NCI-H524 treated with DMSO at 0.1 percent for 48 hours (cell line): ENCODE measurements at places on chromosomes 6 and 20.

GRCh38 chr20:39936401-39936800 lies 752.6 kb downstream of the MAFB start:
- no peak for DNase-seq

- DNase-seq, result no peak
Measured at GRCh38 chr6:47483516-47483852, 5.9 kb downstream of the CD2AP start.

DNA sequence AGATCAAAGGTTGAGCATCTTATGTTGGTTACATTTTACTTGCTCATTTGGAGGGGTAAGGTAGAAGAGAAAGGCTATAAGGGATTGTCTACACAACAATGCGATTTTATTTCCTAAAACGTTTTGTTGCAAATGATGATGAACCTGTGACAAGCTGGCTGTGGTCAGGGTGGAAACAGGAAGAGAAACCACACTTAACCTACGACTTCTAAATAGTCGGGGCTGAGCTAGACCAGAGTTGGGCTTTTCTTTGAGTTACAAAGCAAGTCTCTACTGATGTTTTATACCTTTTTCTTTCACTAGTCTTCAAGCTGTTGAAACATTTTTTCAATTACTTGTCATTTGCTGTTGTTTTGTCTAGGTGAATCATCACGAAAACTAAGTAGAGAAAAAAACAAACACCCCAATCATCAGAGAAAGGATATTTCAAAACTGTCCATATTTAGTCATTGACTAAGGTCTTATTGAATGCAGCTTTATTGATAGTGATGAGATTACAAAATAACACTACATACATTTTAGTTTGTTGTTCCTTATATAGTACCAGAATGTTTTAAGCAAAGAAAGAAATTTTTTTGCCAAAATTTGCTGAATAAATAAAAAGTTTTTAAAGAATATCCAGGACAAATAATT lies 18.0 kb downstream of the KLHL31 start:
- no peak for DNase-seq

DNA sequence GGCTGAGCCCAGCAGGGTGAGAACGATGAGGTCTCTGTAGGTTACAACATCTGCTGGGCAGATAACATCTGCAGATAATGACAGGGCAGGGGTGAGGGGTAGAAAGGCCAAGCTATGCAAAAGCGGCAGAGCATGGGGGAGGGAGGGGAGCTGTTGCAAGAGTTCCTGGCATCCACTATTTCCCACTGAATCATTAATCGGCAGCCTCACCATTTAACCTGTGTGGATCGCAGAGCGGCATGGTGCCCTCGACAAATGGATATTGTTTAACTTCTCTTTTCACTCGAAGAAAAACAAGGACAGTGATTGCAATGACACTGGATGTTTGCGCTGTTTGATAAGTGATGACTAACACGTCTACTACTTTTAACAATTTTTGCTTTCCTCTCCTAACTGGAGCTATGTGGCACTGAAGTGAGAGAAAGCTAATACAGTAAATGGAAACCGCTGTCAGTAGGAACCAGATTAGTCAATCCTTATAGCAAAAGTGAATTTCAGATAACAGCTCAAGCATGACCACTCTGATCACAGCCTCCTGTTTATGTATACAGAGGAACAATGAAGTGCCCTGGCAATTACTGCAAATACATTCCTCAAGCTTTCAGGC lies 381.5 kb downstream of the TFAP2A start:
- no peak for DNase-seq

GRCh38 chr6:104710543-104711335 lies 149.0 kb downstream of the HACE1 start:
- no peak for DNase-seq

GRCh38 chr6:36848658-36849441 lies 9.6 kb upstream of the CPNE5 start:
- DNase-seq, result no peak

DNA sequence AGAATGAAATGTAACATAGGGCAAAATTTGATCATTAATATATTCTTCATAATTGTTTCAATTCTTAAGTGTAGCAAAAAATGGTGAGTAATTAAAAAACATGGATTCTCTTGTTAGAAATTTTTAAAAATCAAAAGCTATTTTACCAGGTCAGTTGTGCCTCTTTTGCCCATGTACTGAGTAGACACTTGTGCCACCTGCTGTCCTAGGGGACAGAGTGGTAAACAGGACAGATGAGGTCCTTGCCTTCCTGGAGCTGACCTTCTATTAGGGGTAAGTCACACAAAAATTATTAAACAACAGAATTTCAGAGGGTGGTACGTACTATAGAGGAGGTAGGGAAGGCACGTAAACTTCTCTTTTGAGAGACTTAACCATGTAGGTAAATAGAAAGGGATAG lies 6.5 kb downstream of the RNF24 start:
- no peak for DNase-seq

DNA sequence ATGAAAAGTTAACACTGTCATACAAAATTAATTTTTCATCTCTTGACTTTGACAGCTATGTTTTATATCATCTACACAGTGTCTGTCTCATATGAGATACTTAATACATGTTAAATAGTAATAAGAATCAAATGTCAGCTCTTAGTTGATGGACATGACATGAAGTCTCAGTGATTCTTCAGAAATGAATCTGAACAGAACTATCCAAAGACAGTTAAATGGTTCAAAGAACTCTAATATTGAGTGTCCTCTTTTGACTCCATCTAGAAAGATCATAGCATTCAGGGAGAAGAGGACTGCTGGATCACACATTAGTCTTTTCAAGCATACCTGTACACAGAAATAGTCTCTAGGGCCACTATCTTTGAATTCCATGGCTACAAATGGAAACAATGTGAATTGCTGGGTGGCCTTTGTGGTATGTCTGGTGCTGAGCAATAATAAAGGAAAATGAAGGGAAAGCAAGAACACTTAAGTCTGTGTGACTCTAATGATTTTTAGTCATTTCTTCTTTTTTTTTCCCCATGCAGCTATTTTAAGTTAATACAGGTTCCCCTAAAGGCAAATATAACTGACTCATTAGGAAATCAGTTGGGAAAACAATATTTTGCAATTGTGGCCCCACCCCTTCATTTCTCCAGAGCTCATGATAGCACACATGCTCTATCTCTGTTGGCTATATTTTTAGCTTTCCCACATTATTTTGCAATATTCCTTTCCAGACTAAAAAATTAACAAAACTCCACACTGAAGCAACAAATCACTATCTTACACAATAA lies 367.5 kb downstream of the GRIK2 start:
- DNase-seq, result no peak

DNA sequence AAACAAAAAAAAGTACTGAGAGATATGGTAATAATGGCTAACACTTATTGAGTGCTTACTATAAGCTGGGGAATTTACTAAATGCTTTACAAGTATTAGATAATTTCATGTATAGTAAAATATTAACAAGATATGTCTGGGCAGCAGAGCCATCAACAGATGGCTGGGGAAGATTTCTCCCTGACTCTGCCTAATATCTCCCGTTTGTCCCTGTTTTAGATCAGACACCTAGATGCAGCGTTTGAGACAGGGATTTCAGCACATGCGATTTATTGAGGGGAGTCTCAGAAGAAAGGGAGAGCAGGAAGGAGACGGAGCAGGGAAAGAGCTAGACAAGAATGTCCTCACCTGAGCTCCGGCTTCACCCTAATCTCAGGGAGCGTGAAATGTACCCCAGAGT lies 36.9 kb upstream of the ADGRF1 start:
- DNase-seq, result no peak

DNA sequence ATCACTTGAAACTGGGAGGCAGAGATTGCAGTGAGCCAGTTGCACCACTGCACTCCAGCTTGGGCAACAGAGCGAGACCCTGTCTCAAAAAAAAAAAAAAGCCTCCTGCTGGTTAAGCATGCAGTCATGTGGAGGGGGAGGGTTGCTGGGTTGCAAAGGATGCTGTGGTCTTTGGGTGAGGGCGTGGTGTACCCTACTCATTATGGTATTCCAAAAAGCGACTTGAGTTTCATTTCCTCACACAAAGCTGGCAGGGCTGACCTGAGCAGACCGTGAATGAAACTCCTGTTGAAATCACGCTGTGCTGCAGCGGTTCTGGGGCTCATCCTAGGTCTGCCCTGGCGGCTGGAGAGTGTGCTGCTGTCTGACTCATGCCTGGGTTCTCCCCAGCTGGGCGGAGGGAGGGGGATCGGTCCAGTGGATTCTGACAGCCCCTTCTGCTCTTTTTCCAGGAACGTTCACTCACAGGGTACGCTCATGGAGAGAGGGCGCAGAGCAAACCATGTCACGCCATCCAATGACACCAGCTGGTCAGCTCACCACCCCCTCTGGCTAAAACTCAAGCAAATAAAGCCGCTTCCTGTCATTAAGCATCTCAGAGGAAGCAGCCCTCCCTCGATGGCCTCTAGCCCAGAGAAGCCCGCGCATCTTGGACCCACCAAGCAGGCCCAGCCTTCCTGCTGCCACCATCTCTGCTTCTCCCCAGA lies 166.2 kb downstream of the SCML4 start:
- no peak for DNase-seq

DNA sequence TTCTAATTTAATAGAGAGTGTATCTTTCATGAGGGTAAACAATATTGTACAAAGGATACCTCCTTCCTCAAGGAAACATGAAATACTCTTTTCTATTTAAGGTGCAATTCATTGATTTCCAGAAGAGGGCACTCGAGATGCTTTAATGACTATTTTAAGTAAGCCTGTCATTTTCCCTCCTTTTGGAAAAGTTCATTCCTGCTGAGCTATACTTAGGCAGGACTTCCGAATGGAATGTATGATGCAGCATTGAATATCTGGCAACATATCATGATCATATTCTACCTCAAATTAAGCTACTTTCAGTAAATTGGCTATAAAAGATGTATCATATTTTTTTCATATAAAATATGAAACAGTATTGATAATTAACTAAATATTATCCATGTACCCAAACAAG lies 5.0 kb downstream of the DST start:
- DNase-seq, result peak; percentile 13

GRCh38 chr6:157800420-157801237 lies 22.4 kb upstream of the SNX9 start:
- no peak for DNase-seq

DNA sequence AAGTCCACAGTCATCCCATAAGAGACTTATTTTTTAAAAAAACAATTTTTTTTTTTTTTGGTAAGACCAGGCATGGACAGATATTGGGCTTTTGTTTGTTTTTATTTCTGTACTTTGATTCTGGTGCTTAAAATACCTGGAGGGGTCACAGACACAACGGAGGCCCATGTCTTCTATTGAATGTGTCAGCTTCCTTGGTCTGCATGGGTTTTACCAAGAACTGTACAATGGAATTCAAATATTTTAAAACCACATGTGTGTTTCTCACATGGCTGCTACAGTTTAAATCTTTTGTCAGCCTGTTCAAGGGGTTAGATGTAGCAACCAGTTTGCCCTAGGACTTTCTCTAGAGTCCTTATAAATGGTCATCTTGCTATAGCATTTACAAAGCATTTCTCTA lies 139.8 kb downstream of the SOX4 start:
- no peak for DNase-seq

- no peak for DNase-seq
Measured at GRCh38 chr6:150352321-150353296, 16.2 kb upstream of the IYD start.

DNA sequence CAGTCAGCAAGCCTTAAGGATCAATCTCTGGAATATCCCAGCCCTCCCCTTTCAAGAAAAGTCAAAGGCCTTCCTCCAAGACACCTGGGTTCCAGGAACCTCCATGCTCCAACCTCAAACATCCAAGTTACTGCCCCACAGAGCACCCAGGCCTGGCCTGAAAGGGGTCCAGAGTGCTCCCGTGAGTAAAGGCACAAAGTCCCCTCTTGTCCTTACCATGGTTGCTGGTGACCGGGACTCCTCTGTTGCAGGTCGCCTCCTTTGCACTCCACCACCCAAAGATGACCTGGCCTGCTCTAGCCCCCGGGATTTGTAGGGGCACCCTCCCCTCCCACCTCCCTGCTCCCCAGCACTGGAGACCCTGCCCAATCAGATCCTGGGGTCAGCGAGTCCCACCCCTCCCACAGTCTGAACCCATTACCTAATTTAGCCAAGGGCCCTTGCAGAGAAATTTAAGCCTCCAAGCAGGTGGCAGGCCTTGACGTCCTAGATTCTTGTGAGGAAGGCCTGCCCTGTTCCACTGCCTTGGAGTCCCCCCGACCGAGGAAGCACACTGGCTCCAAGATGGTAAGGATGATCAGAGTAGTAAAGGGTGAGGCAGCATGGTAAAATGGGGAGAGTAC lies at the start of gene TNNC2:
TSS of gene TNNC2 (minus strand) at position 283 of the 623 bp plus-strand sequence. CDS start at position 219, 64 bp downstream.
- peak; percentile 39 for DNase-seq

- DNase-seq, result no peak
Measured at GRCh38 chr6:117389227-117390057, 36.3 kb downstream of the ROS1 start.

- DNase-seq, result no peak
Measured at GRCh38 chr6:5305968-5306626, 44.8 kb downstream of the FARS2 start.

DNA sequence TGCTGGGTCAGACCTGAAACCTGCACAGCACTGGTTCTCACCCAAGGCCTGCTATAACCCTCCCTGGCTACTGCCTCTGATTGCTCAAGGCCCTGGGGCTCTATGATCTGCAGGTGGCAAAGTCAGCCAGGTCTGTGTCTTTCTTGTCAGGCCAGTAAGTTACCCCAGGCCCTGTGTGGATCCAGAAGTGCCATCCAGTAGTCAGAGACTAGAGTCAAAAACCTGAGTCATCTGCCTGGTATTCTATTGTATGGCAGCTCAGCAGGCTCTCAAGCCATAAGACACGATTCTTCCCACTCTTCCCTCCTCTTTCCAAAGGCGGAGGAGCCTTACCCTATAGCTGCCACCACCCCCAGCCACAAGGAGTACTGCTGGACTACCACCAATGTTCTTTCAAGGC lies 593.0 kb downstream of the FRK start:
- DNase-seq, result no peak

GRCh38 chr20:10784554-10785183 lies 110.9 kb upstream of the JAG1 start:
- no peak for DNase-seq

GRCh38 chr6:149140137-149140909 lies 177.2 kb upstream of the TAB2 start:
- no peak for DNase-seq

DNA sequence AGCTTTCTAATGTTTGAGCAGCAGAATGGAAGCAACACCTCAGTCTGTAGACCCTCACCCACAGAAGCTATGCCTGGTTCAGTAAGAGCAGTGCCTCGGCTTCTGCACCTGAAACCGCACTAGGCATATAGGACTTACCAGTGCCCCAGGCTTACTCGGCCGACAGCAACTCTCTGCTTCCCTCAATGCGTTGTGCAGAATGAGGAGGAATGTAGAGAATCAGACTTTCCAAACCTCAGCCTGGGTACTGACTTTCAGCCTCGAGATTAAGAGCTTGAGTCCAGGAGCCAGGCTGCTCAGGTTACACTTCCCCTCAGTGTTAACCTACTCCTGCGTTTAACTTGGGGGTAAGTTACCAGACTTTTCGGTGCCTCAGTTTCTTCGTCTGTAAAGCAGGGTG lies 8.6 kb downstream of the EYA2 start:
- no peak for DNase-seq

- no peak for DNase-seq
Measured at GRCh38 chr6:129895692-129896091, 34.6 kb upstream of the TMEM244 start.
